ENCODE measurements at places on chromosomes 5 and 9.

DNA sequence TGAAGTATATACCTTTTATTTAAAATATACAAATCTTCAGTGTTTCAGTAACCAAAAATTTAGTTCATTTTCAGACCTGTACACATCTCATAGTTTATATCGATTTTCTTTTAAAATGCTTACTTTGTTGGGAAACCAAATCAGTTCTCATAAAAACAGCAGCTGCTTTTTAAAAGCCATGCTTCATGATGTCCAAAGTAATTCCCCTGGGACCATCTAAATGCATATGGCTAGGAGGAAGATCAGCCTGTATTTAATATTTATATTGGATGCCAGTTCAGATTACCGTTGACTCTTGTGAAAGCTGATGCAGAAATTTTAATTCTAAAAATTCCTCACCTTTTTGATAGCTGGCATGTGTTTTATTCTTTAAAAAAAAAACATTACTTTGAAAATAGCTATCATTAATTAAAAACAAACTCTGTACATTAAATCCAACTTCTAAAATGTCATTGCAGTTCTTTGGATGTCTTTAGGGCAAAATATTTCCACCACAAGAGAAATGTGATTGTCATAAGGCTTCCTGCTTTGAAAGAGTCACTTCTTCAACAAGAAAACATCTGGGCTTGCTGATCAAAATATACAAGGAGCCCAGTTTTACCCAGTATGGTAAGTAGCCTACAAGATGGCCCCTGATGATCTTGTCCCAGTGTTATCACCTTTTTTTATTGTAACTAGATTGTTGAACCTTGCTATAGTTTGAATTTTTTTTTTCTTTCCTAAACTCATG is 1242.9 kb upstream of the CDH6 start:
- no peak for DNase-seq

DNA sequence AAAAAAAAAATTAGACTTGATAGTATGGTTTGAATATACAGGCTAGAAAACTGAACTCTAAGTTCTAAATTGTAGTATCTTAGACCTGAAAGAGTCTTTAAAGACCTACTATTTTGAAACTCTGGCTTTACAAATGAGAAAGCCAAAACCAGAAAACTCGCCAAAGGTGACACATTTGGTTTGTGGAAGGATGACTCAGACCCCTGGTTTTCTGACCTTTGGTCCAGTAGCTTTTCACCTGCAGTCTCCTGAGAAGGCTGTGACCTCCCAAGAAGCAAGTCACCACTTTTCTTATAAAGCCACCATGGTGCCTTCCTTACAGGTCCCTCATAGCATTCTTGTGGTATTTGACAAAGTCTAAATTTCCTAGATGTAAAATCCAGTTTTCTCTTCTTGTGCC is 102.1 kb upstream of the CEP78 start:
- no peak for DNase-seq

DNA sequence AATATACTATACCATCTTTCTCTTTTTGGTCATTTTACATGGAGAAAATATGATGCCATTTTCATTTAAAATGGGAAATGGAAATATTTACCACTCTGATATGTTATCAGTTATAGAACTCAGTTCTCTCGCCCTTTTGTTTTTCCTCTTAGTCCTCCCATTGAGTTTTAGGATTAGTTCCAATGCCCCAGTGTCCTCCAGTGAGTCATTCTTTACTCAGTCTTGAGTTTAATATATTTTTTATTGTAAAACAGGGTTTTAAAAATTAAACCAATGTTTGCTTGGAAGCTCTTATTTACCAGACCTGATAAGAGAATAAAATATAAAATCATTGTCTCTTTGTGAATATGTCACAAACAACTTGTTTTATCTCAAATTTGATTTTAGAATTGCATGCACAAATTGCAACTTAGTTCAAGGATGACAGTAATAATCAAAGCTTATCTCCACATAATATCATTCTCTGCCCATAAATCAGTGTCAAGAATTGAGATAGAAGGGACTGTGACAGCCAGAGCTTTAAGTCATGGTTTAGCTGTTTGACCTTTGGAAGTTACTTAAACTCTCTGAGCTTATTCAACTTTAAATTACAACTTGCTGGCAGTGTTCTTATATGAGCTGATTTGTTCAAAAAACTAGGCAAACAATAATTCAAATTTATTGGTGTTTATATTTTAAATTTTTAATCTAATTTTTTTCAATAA is 166.4 kb downstream of the PAM start:
- DNase-seq, result no peak

GRCh38 chr9:2816476-2817141 is 27.3 kb downstream of the PUM3 start:
- no peak for DNase-seq

DNA sequence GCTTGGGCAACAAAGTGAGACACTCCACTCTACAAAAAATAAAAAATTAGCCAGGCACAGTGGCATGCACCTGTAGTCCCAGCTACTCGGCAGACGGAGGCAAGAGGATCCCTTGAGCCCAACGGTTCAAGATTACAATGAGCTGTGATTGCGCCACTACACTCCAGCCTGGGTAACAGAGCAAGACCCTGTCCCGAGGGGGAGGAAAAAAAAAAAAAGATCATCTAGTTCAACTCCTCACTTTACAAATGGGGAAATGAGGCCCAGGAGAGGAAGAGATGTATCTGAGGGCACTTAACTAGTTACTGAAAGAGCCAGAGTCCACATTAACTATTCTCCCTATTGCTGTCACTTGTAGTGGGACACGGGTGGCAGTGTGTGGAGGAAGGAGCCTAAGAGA is 13.8 kb downstream of the PDCL start:
- no peak for DNase-seq

GRCh38 chr5:172686111-172686510 is 45.0 kb downstream of the NEURL1B start:
- no peak for DNase-seq

DNA sequence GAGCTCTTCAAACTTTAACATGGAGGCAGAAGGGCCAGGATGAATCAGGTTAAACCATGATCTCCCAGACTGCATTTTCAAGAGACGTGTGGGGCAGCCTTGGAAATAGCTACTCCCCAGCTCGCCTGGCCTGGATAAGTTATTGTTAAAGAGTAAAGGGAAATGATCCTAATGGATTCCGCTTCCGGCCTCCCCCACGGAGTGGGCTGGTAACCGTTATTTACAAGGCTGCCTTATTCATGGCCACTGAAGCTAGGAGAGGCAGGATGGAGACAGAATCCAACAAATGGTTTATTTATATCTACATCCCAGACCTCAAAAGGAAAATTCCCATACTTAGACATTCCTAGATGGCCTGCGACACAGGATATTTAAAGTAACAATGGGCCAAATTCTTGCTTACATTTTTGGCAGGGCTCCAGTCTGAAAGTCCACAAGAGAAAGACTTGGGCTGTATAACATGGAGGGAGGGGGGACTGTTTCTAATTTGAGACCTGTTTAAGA is 27.9 kb downstream of the SPRY4 start:
- peak; percentile 84 for DNase-seq

GRCh38 chr9:3177936-3178335 is 334.0 kb upstream of the PUM3 start:
- DNase-seq, result no peak

- DNase-seq, result no peak
Observed at GRCh38 chr9:129586685-129587084, 34.2 kb downstream of the C9orf50 start.

DNA sequence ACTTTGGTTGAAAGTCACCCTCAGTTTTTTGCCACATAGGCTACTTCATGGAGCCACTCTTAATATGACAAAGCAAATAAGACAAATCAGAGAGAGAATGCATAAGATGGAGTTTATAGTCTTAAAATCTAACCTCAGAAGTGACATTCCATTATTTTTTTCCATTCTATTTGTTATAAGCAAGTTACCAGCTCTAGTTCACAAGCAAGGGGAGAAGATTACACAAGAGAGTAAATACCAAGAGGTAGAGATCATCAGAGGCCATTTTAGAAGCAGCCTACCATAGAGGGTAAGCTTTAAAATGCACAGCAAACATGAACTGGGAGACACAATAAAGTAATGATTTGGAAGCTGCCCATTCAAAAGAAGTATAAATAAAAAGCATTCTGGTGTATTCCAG is 651.3 kb upstream of the MEF2C start:
- peak; percentile 8 for DNase-seq

DNA sequence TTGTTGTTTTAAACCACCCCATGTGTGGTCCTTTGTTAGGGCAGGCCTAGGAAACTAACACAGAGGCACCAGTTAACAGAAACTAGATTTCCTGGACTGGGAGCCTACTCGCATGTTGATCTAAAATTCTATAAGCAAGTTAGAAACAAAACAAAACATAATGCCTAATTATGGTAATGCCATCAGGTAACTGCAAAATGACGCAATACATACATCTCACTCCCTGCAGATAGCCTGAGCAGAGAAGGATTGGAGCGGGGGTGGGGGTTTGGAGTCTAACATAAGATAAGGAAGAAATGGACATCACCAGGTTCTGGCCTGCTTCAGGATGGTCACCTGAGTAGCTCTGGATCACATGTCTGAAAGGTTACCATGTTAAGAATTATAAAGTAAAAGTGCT is 113.4 kb upstream of the CTSL start:
- DNase-seq, result no peak

DNA sequence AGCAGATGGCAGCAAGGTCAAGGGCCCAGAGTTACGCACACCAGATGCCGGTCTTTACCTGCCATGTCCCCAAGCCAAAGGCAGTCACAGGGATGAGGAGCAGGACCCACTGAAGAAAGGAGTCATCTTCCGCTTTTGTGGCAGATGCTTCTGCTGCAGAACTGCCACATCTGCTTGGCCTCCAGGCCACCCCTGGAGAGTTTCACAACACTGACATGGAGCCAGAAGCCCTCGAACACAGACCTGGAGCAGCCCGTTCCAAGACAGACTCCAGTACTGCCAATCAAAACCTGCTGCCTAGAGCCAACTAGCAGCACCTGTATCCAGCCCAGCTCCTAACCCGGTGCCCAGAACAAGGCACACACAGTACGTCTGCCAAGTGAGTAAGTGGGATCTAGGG is 1.5 kb downstream of the SURF1 start:
- no peak for DNase-seq

- no peak for DNase-seq
Observed at GRCh38 chr5:107997338-107997980, 326.7 kb upstream of the EFNA5 start.

DNA sequence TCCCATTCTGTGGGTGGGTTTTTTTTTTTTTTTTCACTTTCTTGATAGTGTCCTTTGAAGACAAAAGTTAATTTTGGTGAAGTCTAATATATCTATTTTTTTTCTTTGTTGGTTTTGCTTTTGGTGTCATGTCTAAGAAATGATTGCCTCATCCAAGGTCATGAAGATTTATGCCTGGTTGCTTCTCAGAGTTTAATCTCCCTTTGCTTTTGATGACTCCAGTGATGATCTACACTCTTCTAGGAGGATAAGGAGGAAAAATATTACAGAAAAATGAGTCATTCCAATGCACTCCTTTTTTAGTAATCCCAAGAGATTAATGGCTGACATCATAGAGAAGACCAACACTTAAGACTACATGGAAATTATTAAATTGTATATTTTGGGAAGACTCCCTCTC is 79.7 kb upstream of the ICE1 start:
- peak; percentile 73 for DNase-seq

DNA sequence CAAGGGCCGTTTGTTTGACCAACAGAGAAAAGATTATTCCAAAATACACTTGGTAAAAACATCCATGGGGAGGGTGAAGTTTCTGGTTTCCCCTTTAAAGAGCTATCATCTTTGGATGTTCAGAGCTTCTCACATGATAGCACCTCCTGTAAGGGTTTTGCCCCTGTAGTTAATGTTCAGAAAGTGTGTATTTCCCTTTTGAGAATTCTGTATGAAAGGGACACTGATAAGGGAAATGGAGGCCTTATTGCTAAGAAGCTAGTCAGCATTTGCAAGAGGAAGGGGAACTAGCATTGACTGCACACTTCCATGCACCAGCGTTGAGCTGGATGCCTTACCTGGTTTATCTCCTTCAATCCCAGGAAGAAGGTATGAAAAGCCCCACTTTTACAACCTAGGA is 31.5 kb upstream of the C5orf58 start:
- no peak for DNase-seq

DNA sequence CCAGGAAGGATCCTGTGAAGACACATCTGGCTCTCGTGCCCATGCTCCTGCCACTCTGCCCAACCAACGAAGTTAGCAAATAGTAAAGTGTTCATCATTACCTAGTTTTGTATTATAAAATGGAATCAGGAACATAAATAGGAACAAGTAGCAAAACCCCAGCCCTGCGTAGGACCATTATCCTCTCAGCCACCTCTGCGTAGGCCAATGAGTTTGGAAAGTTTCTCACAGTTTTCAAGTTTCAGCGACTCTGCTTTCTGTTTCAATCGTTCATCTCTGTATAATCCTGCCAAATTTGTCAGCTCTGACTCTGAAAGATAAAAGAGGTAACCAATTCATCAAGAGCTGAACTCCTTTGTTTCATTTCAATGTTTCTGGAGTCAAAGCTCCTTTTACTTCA is 10.1 kb upstream of the SPATA24 start:
- DNase-seq, result no peak

DNA sequence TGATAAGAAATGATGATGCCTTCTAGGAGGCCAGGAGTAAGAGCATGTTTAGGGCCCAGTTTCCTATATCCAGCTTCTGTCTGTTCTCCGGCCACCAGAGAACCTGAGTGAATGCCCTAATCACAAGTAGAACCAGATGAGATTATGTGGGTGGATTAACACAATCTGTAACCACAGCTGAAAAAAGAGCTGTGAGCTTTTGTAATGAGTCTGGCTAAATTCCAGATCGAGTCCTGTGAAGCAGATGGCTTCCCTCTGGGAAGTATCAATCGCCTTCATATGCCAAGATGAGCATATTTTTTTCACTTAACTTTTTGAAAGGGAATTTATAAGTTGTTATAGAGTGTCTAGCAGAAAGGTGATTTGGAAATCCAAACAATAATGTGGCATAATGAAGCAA is 99.8 kb downstream of the NNT start:
- peak; percentile 72 for DNase-seq

- no peak for DNase-seq
Observed at GRCh38 chr5:173530547-173530946, 85.9 kb downstream of the BOD1 start.

GRCh38 chr9:2288309-2288708 is 273.2 kb downstream of the SMARCA2 start:
- no peak for DNase-seq

- no peak for DNase-seq
Observed at GRCh38 chr5:87885758-87886157, 382.9 kb downstream of the TMEM161B start.

DNA sequence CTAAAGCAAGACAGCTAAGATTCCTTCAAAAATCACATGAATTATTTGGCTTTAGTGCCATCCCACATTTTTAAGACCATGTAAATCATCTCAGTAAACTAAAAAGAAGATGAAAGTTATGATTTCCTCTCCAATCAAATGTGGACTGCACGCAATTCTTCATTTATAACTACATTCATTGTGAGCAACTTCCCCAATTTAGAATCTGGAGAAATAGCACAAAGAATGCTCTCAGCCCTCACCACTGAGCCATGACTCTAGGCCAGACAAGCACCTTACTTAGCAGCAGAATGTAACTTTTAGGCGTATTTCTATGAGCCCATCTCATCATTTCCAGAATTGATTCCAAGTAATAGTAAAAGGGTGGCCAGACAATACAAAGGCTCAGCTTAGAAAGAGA is 616.6 kb downstream of the TLE1 start:
- no peak for DNase-seq

GRCh38 chr5:158616707-158617106 is 483.0 kb downstream of the EBF1 start:
- DNase-seq, result no peak

GRCh38 chr9:126609191-126609590 is 4.5 kb upstream of the LMX1B start:
- no peak for DNase-seq
